Keratinocyte (primary cell): ENCODE measurements at places on chromosomes 7 and 10. TPM values are rescaled to one million over a fixed set of nuclear protein-coding genes. Genes with fewer than 3 reads are reported as not detected.

DNA sequence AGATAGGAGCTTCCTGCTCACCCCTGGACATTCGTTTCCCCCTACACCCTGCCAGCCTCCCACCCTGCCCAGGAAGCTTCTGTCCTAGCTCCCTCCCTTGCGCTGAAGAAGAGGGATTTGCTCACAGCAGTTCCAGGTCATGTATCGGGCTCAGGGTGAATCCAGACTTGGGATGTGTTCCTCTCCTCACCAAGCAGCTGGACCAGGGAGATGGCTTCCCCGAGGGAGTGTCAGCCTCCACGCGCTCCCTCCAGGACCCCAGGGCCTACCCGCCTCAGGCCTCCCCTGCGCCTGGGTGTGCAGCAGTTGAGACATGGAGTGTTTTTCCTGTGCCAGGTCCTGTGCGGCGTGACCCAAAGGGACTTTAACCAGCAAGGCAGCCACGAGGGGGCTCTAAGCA, 435.6 kb upstream of the FOXK1 start:
- no peak for DNase-seq

DNA sequence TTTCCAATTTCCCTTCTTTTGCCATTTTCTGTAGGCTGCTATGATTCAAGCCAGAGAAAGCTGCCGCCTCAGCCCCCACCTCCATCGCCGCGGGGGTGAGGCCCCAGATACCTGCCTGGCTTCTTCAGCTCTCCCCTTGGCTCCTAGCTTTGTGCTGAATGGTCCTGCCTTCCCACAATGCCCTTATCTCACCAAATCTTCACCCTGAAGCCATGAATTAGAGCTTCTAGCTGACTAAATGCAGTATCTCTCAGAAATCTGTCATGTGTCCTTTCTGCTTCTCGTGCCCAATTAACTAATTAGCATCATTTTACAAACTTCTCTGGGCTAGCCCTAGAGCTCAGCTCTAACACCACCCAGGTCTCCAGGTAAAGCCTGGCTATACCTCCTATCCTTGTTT, 32.2 kb upstream of the GPNMB start:
- no peak for DNase-seq

- no peak for DNase-seq
Observed at GRCh38 chr7:124720195-124720594, 45.4 kb downstream of the GPR37 start.

- no peak for DNase-seq
Observed at GRCh38 chr7:69908454-69908853, 310.2 kb downstream of the AUTS2 start.

- no peak for DNase-seq
Observed at GRCh38 chr7:143280160-143280559, 4.6 kb upstream of the TMEM139 start.

- no peak for DNase-seq
Observed at GRCh38 chr10:59877191-59877671, 29.1 kb downstream of the CCDC6 start.

DNA sequence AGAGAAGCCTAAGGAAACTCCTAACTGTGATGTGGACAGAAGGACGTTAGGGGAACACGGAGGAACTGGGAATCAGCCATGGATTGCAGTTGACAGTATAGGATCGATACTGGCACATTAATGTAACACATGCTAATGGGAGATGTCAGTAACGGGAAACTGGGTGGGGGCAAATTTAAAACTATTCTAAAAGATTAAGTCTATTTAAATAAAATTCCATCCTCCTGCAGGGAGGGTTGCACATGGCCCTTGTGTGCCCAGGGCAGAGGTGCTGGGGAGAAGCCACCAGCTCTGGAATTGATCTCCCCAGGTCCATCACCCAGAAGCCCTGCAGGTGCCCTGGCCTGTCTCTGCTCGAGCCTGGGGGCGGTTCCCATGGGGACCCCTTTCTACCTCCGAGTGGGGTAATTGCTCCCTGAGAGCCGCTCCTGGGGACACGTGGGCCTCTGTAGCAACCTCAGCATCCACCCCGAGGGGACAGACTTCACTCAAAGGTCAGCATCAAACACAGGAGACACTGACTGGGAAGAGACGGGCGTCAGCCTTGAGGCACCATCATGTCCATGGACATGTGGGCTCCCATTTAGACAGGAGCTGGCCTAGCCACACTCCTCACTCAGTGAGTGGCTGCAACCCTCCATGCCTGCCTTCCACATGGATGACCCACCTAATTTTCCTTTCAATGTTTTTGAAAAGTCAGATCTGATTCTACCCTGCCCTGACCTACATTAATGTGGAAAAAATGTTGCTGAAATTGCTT, 21.1 kb downstream of the SCART1 start:
- DNase-seq: no peak

- DNase-seq: no peak
Observed at GRCh38 chr7:107392830-107393229, 77.0 kb upstream of the GPR22 start.

- DNase-seq: no peak
Observed at GRCh38 chr7:127187740-127188139, 65.0 kb downstream of the GRM8 start.

DNA sequence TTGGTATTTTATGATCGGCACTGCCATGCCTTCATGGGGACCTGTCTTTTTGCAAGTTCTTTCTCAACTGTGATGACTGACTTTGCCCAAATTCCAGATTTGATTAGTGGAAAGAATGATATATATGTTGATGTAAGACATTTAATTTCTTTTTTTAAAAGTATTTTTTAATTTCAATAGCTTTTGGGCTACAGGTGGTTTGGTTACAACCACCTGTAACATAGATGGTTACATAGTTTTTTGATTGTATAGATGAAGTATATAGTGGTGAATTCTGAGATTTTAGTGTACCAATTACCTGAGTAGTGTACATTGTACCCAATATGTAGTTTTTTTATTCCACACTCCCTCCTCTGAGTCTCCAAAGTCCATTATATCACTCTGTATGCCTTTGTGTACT, 69.6 kb downstream of the MCU start:
- DNase-seq: no peak

The NRBF2 gene
- polyA plus RNA-seq: 25.0 to 31.1 TPM (median 30.8 TPM) in 3 replicates

The SPDYE8 gene
- polyA plus RNA-seq: not detected in 3 replicates

The GPRIN2 gene
- 0.03 to 0.42 TPM (median 0.08 TPM) in 3 replicates for polyA plus RNA-seq

The DGKB gene
- 0.01 TPM in 1 of 3 replicates, not detected in the others for polyA plus RNA-seq

The NCF1 gene
- 0.05 to 0.40 TPM (median 0.09 TPM) in 3 replicates for polyA plus RNA-seq
